ENCODE measurements at places on chromosomes 2 and 18.

- DNase-seq = no peak
Measured at GRCh38 chr2:100953406-100954043, 48.6 kb upstream of the RPL31 start.

- no peak for DNase-seq
Measured at GRCh38 chr2:74979844-74980243, 21.4 kb downstream of the POLE4 start.

DNA sequence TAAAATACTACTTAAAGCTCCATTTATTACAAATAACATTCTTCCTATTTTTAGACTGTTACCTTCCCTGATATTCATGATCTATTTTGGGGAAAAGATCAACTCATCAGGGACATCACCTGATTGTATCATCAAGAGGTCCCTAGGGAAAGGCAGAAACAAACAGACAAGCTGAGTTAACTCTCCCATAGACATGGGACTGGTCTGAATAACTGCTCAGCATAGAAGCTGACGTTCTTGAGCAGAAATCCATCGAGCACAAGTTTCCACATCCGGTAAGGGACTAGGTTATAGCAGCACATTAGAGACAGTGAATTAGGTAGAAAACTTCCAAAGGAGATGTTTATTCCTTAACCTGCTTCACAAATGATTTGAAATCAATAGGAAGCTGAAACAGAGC lies 1100.4 kb upstream of the SLC39A10 start:
- no peak for DNase-seq

- DNase-seq = peak; percentile 33
Measured at GRCh38 chr2:113136828-113137775, 9.7 kb downstream of the IL1RN start.

GRCh38 chr2:158079672-158080071 lies 22.0 kb upstream of the UPP2 start:
- DNase-seq = peak; percentile 37

DNA sequence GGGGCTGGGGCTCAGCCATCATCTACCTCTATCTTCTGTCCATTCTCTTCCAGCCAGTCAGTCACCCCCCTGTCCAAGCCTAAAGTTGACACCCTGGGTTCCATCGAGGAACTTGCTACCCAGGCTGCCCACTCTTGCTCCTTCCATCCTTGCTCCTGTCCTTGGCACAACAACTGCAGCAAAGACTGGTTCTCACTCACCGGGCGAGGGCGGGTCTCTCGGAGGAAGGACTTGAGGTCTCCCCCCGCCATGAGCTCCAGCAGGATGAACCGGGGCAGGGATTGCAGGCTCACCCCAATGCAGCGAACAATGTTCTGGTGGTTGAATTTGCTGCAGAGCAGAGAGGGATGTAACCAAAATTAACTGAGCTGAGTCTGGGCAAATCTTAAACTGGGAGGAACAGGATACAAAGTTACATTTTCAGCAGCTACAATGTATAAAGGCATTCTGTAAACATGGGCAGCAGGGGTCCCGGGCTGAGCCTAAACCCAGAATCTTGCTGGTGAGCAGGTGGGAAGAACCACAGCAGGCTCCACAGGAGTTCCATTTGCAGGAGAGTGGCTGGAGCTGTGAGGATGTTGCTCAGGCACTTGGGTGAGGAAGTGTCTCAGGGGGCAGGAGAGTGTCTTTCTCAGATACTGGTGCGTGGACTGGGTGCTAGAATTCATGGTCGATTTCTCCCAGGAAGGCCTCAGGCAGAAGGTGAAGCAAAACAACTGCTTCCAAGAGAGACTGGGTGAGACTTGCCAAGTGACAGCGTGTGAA lies 105.5 kb downstream of the CLIP4 start:
- DNase-seq = no peak

GRCh38 chr2:3864943-3865865 lies 161.8 kb downstream of the DCDC2C start:
- DNase-seq = peak; percentile 7

DNA sequence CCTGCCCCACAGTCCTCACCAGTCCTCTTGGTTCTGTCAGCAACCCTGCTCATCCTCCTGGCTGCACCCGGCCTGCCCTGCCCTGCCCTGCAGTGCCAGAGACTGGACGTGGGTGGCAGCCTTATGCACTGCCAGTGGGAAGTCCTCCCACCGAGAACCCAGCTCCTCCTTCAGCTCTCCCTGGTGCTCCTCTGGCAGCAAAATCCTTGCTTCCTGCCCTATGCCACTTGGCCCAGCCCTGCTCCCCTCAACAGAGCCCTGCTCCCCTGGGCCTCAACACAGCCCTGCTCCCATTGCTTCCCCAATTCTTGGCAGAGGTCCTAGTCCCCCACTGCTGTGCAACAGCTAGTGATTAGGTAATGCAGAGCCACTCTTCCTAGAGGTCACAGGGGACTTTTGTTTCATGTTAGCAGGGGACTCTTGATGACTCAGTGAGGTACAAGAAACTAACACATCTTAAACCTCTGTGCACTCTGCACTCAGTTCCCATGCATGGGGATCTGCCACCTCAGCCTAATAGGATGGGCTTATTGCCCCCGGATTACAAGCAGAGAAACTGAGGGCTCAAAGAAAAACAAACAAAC lies 58.0 kb upstream of the EDAR start:
- no peak for DNase-seq

DNA sequence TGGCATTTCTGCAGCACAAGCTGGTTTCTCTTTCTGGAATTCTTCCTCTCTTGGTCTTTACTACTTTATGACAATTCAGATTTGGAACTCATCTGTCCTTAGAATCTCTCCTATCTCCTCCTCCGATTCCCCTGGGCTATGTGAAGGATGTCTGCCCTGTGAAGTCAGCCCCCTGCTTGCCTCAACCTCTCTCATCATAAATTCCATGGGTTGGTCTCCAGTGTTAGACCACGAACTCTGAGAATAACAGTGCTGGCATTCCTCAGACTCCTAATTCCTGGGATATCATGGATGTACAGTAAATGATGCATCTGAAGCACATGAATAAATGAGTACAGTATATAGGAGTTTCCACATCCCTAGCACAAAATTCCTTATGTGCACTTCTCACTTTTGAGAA lies 21.0 kb upstream of the CYRIA start:
- DNase-seq = no peak

GRCh38 chr2:197969391-197969893 lies 165.0 kb downstream of the PLCL1 start:
- peak; percentile 87 for DNase-seq

GRCh38 chr18:25675123-25675850 lies 323.3 kb upstream of the ZNF521 start:
- no peak for DNase-seq

GRCh38 chr2:161857920-161858319 lies 216.1 kb downstream of the DPP4 start:
- DNase-seq = no peak

DNA sequence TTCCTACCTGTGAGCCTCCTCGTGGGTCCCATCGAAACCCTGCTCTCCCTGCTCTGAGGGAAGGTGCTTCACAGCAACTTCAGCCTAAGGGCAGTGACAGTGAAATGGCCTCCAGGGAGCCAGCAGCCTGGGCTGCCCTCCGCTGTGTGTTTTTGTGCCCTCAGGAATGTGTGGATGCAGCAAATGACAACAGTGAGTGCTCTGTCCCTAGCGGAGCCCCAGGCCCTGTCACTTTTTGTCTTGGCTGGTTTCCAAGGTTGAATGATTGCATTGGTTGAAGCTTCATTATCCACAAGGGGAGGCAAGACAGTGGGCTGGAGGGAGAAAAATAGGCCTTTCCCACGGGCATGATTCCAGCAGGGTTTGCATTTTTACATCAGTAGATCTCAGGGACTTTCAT lies 42.9 kb downstream of the STON1 start:
- DNase-seq = no peak

GRCh38 chr18:32884543-32884942 lies 111.7 kb upstream of the KLHL14 start:
- DNase-seq = no peak

GRCh38 chr2:100845141-100845991 lies 25.4 kb downstream of the NPAS2 start:
- DNase-seq = no peak

DNA sequence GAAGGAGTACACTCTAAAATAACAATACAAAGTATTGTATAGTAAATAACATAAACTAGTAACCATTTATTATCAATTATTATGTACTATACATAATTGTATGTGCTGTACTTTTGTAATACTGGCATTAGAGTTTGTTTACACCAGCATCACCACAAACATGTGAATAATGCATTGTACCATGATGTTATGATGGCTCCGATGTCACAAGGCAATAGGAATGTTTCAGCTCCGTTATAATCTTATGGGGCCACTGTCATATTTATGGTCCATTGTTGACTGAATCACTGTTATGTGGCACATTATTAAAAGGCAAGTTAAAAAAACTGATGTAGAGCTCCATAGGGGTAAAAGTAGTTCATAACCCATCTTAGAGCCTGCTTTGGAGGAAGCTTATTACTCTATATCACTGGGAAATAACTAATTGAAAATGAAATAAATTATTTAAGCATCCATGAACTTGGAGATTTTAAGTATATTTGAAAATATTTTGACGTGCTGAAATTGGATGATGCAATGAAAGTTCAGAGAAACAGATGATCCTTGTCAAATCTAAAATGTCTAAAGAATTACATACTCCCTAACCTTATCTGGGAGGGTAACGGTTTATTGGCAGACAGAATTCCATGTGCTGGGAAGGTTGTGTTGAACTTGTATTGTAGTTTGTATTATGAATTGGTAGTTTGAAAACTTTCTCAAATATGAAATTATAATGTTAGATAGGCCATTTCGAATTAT lies 2.4 kb downstream of the SKA1 start:
- no peak for DNase-seq

DNA sequence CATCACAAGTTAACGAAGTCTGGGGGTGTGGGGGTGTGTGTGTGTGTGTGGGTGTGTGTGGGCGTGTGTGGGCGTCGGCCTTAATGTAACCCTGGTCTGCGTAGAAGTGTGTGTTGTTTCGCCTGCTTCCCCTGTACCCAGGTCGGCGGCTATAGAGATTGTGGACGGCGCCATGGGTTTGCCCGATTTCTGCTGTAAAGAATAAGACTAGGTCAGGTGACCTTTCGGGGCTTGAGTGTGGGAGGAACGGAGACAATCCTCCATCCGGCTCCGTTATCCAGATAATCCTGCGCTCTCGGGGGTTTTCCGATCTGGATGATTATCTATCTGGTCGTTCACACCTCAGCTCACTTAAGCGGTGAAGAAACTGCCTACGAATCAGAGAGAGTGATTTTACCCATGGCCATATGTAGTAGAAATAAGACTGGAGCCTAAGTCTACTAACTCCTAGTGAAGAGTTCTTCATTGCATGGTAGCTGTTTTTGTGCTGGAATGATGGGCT lies 543 bp downstream of the HADHB start:
- peak; percentile 19 for DNase-seq

- peak; percentile 82 for DNase-seq
Measured at GRCh38 chr2:12155303-12156051, 409.0 kb downstream of the LPIN1 start.

- peak; percentile 48 for DNase-seq
Measured at GRCh38 chr2:71995067-71995665, 152.5 kb downstream of the CYP26B1 start.

- peak; percentile 92 for DNase-seq
Measured at GRCh38 chr18:55509631-55510324, 78.2 kb downstream of the TCF4 start.

GRCh38 chr18:73933685-73934084 lies 213.9 kb downstream of the FBXO15 start:
- DNase-seq = peak; percentile 28

GRCh38 chr18:6652098-6652497 lies 77.4 kb upstream of the ARHGAP28 start:
- no peak for DNase-seq

GRCh38 chr2:96918092-96918753 lies 48.3 kb upstream of the SEMA4C start:
- no peak for DNase-seq

DNA sequence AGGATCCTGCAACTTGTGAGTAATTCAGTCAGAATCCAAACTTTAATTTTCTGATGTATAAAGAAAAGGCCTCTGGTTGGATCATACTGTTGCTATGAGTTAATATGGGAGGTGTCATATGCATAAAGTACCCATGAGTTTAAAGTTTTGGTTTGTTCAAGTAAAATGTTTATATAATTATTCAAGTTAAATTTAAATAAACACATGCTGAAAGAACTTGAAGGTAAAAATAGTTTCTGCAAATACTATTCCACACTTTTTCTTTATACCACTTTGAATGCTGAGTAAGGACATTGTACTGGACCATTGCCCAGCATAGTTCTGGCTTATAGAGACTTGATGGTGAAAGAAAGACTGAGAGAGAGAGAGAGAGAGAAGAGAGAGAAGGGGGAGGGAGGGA lies 30.7 kb downstream of the PKP4 start:
- DNase-seq = peak; percentile 66

GRCh38 chr2:12032398-12032797 lies 286.0 kb downstream of the LPIN1 start:
- no peak for DNase-seq

DNA sequence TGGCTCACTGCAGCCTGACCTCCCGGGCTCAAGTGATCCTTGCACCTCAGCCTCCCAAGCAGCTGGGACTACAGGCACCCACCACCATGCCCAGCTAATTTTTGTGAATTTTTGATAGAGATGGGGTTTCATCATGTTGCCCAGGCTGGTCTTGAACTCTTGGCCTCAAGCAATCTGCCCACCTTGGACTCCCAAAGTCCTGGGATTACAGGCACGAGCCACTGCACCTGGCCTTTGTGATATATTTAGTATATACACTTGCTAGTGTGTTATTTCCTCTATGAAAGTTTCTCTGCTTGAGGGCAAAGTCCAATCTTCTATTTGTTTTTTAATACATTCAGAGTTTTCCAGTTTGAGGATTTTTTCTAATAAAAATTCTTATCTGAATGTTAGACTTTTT lies 119.3 kb downstream of the GALNT3 start:
- no peak for DNase-seq

- DNase-seq = peak; percentile 69
Measured at GRCh38 chr18:36572135-36572856, 256.5 kb downstream of the TPGS2 start.

DNA sequence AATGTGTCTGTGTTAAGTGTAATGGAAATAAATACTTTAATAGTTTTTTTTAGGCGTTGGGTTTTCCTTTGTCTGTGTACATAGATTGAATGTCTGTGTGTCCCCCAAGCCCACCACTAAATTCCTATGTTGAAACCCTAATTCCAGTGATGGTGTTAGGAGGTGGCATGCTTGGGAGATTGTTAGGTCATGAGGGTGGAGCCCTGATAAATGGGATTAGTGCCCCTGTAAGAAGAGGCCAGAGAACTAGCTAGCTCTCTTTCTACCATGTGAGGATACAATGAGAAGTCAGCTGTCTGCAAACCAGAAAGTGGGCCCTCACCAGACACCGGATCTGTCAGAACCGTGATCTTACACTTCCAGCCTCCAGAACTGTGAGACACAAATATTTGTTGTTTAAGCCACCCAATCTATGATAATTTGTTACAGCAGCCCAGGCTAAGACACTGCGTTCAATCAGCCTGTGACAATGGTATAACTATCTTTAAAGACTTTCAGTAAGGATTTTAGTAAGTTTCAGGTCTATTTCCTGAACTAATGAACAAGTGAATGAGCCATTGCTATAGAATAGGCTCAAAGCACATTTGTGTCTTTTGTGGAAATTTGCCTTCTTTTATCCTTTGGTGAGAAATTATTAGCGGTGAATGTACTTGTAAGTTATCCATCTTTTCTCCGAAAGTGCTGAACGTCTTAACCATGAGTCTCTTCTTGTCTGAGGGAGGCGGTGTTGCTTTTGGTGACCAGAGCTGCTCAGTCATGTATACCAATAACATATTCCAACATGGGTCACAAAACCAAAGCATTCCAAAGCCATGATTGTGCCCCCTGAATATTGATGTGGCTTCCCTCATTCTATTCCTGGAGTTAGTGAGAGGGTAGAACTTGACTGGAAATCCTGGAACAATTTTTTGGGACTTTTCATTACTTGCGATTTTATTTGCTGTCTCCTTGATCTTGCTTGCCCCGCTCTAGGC lies 29.6 kb upstream of the IL1R1 start:
- DNase-seq = peak; percentile 88

Data from fibroblast of skin of abdomen (primary cell).